ENCODE measurements at places on chromosomes 6 and 20.

DNA sequence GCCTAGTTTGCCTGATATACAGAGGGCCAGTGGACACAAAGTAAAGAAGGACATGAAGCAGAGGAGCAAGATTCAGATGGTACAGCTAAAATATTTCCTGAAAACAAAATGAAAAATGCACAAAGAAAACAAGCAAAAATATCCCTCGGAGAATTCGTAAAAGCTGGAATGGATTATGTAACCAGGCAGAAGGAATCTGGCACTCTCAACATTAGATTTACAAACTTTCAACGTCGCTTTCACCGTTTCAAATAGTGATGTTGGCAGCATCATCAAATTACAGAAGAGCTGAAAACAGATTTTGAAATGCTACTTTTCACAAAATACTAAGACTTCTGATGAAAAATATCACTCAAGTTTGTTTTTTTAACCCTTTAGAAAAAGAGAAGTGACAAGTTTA, 11.7 kb downstream of the SMLR1 start:
- no peak for DNase-seq

- no peak for DNase-seq
These were observed 108.5 kb downstream of the SYCP2 start for GRCh38 chr20:59824711-59825562.

- DNase-seq = no peak
These were observed 21.4 kb upstream of the ULBP3 start for GRCh38 chr6:150090328-150090727.

GRCh38 chr6:136763716-136764516, 28.4 kb downstream of the MAP3K5 start:
- DNase-seq = no peak

GRCh38 chr6:36666826-36667591, 11.5 kb upstream of the CDKN1A start:
- peak; percentile 51 for DNase-seq

GRCh38 chr6:111802720-111803330, 70.4 kb downstream of the FYN start:
- DNase-seq = no peak

Measured in NCI-H1694 treated with DMSO at 0.1 percent for 48 hours (cell line).